ENCODE measurements at places on chromosomes 2 and 18.

DNA sequence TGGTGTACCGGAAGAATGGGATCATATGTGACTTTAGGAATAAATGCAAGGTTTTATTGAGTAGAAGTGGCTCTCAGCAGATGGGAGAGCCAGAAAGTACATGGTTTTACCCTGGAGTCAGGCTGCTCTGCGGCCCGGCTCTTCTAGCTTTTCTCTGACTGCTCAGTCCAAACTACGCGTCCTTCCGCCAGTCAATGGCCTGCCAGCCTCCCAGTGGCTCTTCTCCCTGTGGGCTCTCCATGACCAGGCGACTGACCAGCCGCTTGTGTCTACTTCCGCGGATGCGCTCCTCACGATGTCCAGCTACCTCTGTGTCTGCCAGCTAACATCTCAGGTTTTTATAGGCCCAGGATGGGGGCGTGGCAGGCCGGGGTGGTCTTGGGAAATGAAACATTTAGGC lies 220.4 kb downstream of the VAPA start:
- DNase-seq = no peak

DNA sequence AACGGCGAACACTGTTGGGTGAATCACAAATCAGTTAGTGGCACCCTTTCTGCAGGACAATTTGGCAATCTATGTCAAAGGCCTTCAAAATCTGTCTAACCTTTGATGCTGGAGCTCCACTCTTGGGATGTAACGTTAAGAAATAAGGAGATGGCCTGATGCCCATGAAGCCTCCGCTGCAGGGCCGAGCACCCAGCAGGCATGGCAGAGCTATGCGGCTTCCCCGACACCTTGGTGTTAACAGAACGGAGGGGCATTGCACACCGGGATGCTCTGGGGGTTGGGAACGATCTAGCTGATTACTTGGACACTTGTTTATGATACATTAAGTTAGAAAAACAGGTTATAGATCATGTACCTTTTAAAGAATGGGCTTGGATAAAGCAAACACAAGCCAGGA lies 265.3 kb downstream of the HDAC4 start:
- no peak for DNase-seq

GRCh38 chr2:25177211-25177611 lies 8.8 kb upstream of the POMC start:
- no peak for DNase-seq

- DNase-seq = no peak
Observed at GRCh38 chr2:146258071-146258470, 1586.8 kb upstream of the ACVR2A start.

- DNase-seq = no peak
Observed at GRCh38 chr2:67604360-67604759, 207.2 kb downstream of the ETAA1 start.

DNA sequence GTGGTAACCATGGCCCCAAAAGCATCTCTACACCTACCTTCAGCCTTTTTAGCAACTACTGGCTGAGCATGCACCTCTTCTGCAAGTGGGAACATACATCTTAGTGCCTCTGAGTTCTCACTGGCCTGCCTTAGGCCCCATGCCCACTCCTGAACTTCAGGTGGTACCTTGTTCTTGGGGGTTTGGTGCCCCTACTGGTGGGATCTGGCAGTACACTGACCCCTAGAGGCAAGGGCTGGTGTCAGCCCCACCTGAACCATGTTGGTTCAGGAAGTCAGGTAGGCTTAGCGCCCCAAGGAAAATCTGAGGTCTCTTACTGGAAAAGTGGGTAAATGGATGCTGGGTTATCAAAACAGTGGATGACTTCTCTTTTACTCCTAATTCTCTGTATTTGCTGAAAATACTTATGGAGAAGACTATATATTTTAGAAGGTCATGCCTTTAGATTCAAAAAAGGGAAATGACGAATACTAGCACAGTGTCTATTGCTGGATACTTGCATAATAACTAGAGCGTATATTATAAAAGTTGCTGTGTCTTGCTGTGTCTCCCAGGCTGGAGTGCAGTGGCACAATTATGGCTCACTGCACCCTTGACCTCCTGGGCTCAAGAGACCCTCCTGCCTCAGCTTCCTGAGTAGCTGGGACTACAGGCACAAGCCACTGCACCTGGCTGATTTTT lies 84.6 kb downstream of the RAB31 start:
- no peak for DNase-seq
